ENCODE measurements at places on chromosomes 3 and 15. TPM values are rescaled to one million over a fixed set of nuclear protein-coding genes. Genes with fewer than 3 reads are reported as not detected.

SH2D7 gene
- polyA plus RNA-seq, result not detected

THBS1 gene
- polyA plus RNA-seq, result 26.4 TPM

MNS1 gene
- 6.9 TPM for polyA plus RNA-seq

KLHDC8B gene
- polyA plus RNA-seq, result 36.5 TPM

RTP1 gene
- polyA plus RNA-seq, result not detected

PLCH1 gene
- 1.6 TPM for polyA plus RNA-seq

NRROS gene
- 2.0 TPM for polyA plus RNA-seq

DNA sequence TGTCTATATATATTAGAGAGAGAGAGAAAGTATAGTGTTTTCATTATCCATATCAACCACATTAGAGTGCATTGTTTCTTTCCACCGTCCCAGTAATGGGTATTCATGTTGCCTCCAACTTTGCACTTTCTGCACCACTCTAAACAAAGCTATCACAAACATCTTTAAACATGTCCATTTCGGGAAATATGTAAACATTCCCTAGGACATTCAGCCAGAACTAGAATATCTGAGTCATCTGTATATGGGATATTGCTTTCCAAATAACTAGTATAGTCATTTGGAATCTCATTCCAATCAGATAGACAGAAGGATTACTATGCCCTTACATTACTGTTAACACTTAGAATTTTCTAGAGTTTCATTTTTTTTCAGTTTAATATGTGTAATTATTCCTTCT, 914.9 kb upstream of the EPHA6 start:
- no peak for DNase-seq

DNA sequence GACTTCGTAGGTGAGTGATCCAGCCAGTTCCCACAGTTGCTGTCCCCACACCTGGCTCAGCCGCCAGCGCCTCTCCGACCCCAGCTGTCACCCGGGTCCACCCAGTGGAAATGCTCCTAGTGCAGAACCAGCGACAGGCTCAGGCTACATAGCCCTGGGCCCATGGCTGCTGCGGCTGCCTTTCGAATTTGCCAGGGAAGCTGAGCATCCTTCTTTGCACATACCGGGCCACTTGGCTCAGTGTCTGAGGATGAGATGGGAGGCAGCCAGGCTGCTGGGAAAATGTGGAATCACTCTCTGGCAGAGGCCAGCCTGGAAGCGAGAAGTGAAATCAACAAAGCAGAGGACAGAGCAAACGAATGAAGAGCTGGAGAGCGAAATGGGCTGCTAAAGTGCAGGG, 80.1 kb downstream of the ST8SIA2 start:
- DNase-seq, result no peak

DNA sequence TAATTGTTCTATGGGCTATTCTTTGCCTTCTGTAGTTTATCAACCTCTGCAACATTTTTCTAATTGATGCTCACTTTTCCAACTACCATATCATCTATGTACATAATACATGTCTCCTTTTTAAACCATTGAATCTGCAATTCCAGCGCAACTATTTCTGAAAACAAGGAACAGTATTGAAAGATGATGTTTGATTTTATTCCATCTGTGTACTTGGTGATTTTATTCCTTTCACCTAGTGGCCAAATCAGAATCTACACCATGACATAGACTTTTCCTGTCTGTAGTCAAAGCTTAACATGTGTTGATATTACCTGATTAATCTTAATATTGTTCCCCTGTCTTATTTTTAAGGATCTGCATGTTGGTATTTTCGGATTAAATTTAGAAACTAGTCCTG, 13.0 kb downstream of the NKTR start:
- DNase-seq, result no peak

DNA sequence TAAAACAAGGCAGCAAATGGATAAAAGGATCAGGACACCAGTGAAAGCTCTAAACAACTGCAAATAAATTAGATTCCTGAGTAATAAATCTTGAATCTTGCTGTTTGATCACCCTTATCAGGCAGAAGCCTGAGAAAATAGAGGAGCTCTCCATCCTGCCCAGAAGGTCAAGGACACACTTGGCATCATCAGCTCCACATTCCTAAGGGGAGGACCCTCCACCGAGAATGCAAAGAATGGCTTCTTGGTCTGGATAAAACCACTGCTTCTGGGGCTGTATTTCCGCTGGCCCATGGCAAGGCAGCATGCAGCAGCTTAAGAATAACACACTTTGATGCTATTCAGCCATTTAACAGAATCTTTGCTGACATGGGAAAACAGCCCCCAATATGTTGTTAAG, 108.9 kb upstream of the TSC22D2 start:
- DNase-seq, result no peak

- DNase-seq, result no peak
Observed at GRCh38 chr15:54502416-54503075, 524.3 kb downstream of the UNC13C start.

DNA sequence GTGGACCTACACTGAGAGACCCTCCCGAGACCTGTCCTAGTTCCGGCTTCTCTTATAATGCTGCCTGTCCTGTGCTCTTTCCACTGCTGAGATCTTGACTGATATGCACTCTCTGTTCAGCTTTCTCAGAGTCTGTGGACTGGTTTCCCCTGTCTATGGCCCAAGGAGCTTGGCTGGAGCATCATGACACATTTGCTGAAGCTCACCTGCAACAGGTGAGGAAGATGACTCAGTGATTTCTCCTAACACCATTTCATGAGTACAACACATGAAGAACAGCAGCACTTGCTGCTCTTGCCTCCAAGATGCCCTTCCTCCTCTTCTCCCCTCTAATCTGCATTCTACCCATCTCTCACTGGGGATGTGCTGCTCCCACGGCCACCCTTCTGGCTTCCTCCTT, 92.1 kb downstream of the DUT start:
- DNase-seq, result no peak

DNA sequence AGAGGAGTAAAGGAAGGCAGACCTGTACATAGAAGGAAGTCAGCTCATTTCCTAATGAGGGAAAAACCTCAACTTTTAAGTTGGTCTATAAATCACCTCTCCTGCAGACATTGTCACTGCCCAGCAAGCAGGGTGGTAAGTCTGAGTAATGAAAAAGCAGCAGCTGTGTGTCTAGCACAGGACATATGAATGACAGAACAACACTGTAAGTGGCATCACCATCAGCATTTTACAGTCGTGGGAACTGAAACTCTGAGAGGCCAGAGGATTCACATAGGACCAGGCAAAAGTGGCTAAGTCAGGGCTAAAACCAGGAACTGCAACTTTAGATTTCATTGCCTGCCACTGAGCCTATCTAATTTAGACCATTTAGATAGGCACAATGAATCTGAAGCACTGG, 235.6 kb downstream of the CLSTN2 start:
- no peak for DNase-seq

DNA sequence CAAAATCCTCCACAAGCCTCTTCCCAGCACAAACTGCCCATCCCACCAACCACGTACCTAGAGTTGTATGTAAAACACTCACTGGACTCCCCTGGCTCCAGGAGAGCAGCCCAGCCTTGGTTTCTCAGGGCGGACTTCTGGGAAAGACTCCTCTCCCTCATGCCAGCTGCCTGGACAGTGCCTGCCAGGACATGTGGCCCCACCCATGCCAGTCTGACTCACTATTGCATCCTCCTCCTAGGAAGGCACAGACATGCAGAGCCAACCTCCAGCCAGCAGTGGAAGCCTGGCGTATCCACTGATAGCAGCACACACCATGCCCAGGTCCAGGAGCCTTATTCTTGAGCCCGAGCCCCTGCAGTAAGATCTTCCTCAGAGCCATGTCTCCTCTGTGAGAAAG, 8.6 kb downstream of the PKM start:
- no peak for DNase-seq

- no peak for DNase-seq
Observed at GRCh38 chr3:158912188-158912587, 110.3 kb downstream of the MFSD1 start.

- no peak for DNase-seq
Observed at GRCh38 chr3:144585408-144585807, 613.8 kb downstream of the DIPK2A start.

- DNase-seq, result no peak
Observed at GRCh38 chr3:133487204-133487603, 86.3 kb upstream of the CDV3 start.

DNA sequence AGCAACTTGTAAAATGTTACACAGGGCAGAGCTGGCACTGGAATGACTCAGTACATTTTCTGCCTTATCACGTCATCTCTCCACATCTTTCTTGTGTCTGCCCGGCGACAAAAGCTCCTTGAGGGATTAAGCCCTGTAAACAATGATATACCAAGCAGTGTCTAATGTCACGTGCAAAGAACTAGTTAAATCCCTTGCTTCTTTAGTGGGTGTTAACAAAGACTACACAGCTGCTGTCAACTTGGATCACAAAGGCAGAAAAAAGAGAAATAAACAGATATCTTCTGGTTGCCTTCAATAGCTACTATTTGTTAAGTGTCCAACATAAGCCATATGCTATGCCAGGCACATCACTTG, 48.1 kb upstream of the FRMD4B start:
- no peak for DNase-seq

DNA sequence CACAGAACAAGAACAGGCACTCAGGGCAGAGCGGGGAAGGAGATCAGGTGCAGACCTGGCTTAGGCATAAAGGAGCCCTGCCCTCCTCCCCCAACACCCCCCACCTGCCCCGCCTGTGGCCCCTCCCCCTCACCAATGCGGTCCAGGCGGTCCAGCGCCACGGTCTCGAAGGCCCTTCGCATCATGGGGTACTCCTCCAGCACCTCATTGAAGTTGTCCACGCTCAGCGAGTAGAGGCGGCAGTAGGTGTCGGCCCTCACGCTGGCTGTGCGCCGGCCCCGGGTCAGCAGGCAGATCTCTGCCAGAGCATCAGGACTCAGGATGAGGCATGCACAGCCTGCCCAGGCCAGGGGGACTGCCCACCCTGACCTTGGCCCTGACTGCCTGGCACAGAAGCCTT, 44.8 kb downstream of the HCN4 start:
- no peak for DNase-seq

- DNase-seq, result no peak
Observed at GRCh38 chr3:152676810-152677379, 158.0 kb upstream of the P2RY1 start.

- no peak for DNase-seq
Observed at GRCh38 chr15:61682891-61683735, 377.1 kb downstream of the VPS13C start.

DNA sequence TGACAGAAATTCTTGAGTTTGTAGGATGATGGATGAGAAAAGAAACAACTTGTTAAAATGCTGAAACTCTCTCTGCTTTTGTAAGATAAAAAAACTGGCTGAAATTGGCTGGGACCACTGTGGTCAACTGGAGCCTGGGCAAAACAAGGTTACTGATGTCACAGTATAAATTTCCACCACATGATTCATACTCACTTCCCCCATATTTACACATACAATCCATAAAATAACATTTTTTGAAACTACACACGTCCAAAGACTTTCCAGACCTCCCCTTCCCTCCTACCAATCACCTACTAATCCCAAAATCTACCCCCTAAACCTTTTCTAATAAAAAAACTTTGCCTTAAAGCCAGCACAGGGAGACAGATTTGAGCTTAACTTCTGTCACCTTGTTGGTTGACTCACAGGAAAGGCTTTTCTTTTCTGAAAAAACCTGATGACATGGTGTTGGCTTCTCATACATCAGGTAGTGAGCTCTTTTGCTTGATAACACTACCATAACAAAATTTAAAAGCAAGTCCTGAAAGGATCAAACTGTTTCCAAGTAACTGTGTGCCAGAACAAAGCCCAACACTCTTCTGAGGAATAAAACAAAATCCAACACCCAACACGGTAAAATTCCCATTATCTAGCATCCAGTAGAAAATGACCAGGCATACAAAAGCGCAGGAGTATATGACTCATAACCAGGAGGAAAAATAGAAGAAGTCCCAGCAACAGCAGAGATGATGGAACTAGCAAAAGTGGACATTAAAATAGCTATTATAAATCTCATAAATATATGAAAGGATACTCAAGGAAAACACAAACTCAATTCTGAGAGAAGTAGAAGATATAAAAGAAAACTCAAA, 87.3 kb upstream of the SNRK start:
- no peak for DNase-seq

GRCh38 chr3:98233468-98233867, 30.6 kb upstream of the OR5H6 start:
- no peak for DNase-seq

- DNase-seq, result no peak
Observed at GRCh38 chr3:11390411-11391131, 118.4 kb downstream of the ATG7 start.

DNA sequence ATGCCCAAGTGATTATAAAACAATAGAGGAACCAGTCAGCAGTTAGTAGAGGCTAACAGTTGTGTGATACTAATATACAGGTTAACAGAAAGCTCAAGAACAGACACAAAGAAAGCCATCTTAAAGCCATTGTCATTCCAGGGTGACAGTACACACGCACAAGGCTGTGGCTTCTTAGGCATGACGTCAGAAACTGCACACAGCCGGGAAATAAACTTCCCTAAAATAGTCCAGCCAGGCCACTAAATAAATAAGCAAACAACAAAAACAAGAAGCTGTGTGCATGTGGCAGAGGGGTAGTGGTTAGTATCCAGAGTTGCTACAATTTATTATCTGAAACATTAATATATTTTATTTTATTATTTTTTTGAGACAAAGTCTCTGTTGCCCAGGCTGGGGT, 49.8 kb downstream of the PPCDC start:
- no peak for DNase-seq

DNA sequence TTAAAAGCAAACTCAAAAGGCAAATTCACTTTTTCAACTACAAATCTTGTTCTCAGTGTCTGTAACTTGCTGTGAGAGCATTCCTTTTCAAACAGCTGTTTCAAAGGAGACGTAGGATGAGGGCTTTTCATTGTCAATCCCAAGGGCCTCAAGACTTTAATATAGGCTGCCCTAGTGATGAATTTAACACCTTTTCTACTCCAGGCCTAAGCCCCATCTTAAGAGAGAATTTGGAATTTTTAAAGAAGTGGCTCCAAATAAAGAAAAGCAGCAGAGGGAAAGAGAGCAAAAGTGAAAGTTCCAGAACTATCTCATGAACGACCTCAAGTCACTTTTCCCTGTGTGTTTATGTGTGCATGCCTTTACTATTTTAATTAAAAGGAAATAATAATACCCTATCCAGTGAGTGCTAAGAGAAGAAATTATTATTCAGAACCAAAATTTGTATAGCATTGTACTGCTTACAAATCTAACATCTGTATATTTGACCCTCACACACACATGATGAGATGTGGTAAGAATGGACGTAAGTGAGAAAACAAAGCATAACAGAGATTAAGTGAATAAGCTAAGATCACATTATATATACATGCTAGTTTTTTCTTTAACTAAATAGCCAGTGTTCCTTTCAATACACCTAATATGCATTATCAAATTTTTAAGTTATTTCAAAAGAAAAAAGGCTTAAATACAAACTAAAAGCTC, 196.4 kb downstream of the VGLL3 start:
- DNase-seq, result no peak
